ENCODE measurements at places on chromosomes 1 and 21.

DNA sequence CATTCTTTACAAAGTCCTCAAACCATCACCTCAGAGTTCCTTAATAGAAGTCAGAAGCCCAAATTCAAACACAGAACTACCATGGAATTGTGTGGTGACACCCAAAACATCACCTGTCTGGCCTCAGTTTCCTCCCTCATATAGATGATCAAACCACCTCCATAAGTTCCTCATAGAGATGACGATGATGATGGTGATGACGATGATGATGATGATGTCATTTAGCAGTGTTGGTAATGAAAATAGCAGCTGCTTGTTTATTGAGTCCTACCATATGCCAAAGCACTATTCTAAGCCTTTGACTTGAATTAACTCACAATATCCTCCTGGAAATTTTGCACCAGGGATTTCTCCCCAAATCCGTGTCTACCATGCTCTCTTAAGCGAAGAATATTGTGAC, 139.9 kb downstream of the PROX1 start:
- DNase-seq, result no peak

GRCh38 chr1:199448646-199449045, 578.9 kb upstream of the NR5A2 start:
- DNase-seq, result no peak

DNA sequence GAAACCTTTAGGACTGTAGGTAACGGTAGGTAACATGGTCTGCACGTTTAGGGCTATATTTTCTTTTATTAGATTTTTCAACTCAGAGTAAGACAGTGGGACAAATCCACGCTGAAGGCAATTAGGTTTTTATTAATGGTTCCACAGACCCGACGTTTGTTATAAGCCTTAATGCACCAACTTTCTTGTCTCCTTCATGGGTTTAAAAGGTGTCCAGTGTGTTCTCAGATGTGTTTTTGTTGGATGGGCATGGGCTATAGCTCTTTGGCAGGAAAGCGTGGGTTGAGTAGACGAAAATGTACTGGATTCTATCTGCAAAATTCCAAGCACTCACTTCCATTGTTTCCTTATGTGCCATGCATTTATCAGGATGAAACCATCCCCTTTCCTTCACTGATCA, 88.0 kb upstream of the SIM2 start:
- DNase-seq, result no peak

DNA sequence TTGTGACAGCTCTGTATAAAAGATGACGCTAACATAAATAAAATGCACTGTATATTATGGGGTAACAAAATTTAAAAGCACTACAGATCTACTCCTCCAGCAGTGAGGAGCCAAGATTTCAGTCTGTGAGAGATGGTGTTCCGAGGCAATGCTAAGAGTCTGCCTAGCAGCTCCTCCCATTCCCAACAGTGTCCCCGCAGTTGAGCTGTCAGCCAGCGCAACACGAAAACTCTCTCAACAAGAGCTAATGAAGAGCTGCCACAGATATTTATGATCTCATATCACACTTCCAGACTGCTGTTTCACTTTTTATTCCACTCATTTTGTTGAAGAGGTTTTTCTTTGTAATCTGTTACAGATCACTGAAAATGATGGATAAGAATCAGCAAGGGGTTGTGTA, 53.9 kb upstream of the ESRRG start:
- DNase-seq, result no peak

- DNase-seq, result peak; percentile 91
Measured at GRCh38 chr1:156750711-156751450, 594 bp downstream of the HDGF start.

GRCh38 chr1:24442764-24443163, 27.2 kb downstream of the NIPAL3 start:
- DNase-seq, result no peak

Data from kidney (tissue), 22 donors.